ENCODE measurements at places on chromosomes 2 and 18. TPM values are rescaled to one million over a fixed set of nuclear protein-coding genes. Genes with fewer than 3 reads are reported as not detected.

GRCh38 chr18:38571651-38572050 is 1006.1 kb upstream of the CELF4 start:
- no peak for DNase-seq

GRCh38 chr18:70004696-70005095 is 57.0 kb upstream of the CD226 start:
- DNase-seq: peak; percentile 72

DNA sequence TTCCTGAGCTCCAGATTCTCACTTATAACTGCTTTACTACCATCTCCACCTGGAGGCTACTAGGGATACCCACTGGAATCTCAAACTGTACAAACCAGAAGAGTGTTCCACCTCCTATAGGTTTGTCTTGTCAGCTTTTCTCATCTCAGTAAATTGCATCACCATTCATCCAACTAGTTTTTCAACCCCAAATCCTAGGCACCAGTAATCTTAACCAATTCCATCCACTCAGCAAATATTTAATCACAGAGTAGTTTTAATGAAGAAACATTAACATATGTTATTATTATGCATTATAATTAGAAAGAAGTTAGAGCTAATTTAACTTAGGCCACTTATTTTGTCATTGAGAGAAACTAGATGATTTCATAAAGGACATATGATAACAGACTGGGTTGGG is 635.0 kb downstream of the DCDC2C start:
- DNase-seq: no peak

DNA sequence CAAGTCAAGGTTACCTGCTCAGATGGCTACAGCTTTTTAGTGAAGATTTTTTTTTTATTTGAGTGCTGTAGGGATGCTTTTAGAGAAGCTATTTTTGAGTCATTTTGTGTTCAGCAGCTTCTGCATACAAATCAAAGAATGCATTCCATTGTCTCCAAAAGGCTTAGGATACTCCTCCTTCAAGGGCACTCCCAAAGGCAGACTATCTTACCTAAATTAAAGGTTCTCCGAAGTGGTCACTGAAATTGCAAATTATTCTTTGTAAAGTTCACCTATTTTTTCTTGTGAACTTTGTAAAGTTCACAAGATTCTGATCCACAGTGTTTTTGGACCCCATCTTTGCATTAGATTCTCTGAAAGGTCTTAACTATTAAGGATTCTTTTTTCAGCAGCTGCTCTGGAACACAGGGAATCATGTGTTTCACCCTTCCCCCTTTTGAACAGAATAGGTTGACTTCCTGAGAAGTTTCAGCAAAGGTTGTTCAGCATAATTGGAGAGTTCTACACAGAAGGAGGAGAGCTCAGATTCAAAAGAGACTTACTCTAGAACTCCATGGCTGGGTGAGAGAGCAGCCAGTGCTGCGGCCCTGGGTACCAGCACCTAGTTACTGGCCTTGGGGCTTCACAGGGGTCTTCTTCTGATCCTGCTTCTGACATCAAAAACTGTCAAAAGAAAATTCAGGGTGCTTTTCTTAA is 14.5 kb downstream of the CLIP4 start:
- DNase-seq: no peak

DNA sequence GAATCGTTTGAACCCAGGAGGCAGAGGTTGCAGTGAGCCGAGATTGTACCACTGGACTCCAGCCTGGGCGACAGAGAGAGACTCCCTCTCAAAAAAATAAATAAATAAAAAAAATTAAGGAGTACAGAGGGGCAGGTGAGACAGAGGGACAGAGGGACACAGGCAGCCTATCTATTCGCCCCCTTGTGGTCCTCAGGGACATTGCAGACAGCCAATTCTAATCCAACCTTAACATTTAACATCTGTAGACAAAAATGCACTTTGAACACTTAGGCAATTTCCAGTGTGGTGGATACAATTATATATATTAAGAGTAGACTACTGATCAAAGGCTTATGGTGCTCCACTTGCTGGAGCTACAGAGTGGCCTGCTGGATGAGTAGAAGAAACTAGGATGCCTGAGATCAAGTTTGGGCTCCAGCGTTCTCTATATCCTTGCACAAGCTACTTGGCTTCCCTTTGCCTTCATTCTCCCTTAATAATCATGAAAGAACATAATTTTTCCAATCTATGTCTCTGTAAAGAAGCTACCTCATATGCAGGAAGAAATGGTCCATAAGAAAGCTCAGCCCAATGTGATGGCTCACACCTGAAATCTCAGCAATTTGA is 8.2 kb upstream of the SMARCAL1 start:
- no peak for DNase-seq

GRCh38 chr2:95019572-95019971 is 5.9 kb upstream of the MAL start:
- DNase-seq: no peak

C1QL2 gene
- total RNA-seq: 0.20 TPM

UGT1A10 gene
- not detected for total RNA-seq

SP110 gene
- 61.7 TPM for total RNA-seq

UPP2 gene
- total RNA-seq: not detected

C1GALT1C1L gene
- not detected for total RNA-seq

UGT1A8 gene
- total RNA-seq: not detected
